T47D (cell line): ENCODE measurements at places on chromosomes 5 and 9.

DNA sequence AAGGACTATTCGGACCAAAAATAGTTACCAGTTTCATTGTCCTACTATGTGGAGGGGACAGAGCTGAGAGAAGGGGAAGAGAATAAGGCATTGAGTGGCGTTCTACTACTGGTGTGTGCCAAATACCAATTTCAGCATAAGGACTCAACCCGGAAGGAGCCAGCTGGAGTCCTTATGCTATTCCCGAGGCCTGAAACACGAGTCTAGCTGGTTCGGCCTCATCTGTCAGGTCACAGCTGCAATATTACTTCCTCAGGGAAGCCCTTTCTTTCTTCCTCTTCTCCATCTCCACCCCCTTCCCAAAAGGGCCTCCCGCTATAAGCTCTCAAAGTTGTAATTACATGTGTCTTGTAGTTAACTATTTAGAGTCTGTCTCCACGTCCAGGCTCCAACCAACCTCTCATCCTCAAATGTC is 20.5 kb upstream of the FER start:
- peak; percentile 31 for DNase-seq

GRCh38 chr5:107248066-107248695 is 422.6 kb downstream of the EFNA5 start:
- DNase-seq: peak; percentile 21

GRCh38 chr5:110738503-110738811 is 350 bp upstream of the SLC25A46 start:
- no peak for DNase-seq

DNA sequence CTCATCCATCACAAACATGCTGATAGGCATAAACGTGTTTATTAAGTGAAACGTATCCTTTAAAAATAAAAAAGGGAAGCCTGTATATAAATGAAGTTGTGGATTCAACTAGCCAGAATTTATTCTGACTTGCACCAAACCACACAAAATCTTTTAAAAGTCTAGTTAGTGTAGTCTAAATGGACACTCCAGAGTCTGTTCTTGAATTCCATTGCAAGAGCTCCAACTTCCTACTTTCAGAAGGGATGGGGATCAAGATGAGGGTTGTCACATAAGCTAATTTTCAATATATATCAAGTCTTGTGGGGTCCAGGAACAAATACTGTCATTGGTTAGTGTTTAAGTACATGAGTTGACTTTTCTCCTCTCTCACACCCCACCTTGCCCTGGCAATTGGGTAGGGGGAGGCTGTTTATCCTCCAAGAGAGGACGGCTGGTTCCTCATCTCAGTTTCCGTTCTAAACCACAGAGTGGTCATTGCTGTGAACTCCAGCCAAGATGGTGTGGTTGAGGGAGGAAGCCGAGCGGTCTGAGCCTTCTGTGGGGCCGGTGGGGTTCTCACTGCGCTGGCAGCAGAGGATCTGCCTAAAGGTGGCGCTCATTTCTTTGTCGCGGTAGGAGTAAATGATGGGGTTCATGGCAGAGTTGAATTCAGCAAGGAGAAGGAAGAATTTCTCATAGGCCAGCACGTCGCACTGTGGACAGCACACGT is 163.2 kb downstream of the LPAR1 start:
- DNase-seq: no peak

- DNase-seq: no peak
Observed at GRCh38 chr5:133729800-133730199, 117.5 kb upstream of the FSTL4 start.

DNA sequence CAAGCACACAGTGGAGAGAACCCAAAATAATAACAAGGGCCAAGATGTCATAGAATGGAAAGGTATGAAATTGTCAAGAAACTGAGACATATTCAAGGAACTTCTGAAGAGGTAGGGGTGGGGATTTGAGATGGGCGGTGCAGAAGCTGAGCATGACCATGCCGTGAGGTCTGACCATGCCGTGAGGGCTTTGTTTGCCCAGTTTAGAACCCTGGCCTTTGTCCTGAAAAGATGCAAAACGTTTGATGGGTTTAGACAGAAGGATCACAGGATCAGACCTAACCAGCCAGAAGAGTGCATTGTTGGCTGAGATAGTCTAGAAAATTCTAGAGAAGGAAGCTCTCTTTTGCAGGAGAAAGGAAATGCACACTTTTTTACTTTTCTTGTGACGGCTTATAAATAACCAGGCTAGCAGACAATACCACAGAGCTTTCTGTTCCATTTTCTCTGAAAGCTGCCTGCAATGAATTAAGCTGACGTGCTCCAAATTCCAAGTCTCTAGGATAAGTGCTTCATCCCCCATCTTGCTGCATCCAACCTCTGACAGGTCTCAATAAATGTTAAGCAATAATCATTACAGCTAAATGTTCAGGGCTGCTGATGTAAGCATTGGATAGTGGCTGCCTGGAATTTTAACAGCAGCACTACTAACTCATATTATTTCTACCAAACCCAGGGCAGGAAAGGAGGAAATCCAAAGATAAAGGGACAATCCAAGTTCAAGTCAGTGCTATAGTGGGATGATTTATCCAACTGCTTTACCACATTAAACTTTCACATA is 110.9 kb upstream of the IL6ST start:
- DNase-seq: no peak

DNA sequence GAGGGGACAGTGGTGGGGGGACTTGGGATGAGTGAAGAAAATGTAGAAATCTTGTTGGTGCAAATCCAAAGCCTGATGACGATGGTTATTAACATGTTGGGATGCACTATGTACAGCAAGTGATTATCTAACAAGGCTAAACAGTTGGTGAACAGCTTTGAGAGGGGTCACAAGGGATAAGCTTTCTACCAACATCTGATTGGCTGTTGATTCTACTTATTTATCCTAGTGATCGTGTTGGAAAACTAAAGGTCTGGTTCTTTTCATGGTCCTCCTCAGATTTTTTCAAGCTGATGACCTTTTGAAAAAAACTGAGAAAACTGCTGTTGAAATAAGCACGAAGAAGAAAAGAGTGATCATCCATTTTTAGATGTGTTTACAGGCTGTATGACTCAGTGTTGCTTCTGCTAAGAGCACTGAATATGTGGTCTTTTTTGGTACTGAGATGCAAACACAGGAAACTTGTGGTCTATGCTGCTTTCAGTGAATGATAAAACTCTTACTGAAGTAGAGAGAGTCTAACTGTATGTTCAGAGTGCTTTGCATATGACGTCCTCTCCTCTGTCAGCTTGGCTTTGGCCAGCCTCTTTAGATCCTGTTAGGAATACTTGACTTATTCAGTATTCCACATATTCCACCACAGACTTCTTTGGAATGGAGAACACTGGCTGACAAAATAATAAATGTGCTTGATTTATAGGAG is 174.8 kb downstream of the SLF1 start:
- no peak for DNase-seq
